ENCODE measurements at places on chromosomes 5 and 9.

DNA sequence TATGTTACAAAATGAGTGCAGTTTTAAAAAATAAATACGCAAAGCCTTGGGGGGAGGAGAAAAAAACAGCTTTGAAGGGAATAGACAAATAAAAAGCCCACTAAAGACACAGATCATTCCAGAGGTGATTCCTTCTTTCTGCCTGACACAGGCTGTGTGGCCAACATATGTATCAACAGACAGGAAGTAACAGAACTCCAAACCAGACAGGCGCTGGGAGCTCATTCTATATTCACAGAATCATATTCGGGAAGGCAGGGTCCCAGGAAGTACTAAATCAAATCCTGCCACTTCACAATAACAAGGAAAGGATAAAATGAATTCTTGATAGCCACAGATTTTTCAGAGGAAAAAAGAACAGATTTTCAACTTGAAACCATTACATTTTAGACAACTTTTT lies 62.1 kb downstream of the SEMA5A start:
- DNase-seq, result no peak

DNA sequence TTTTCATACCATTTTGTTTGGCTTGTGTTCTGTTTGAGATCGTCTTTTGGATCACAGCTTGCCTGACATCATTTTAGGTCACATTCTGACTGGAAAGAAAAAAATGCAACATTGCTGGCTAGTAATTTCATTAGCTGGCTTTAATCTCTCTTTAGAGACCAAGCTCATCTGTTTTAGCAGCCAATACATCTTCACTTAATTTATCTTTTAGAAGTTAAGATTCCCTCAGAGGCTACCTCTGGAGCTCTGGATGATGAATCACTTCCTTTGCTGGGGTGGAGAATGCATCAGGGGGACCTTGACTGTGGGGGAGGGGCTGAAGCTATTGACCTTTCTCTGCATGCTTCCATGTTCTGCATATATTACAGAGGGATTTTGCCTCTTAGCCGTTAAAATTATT lies 181.5 kb upstream of the OTULINL start:
- DNase-seq, result no peak

DNA sequence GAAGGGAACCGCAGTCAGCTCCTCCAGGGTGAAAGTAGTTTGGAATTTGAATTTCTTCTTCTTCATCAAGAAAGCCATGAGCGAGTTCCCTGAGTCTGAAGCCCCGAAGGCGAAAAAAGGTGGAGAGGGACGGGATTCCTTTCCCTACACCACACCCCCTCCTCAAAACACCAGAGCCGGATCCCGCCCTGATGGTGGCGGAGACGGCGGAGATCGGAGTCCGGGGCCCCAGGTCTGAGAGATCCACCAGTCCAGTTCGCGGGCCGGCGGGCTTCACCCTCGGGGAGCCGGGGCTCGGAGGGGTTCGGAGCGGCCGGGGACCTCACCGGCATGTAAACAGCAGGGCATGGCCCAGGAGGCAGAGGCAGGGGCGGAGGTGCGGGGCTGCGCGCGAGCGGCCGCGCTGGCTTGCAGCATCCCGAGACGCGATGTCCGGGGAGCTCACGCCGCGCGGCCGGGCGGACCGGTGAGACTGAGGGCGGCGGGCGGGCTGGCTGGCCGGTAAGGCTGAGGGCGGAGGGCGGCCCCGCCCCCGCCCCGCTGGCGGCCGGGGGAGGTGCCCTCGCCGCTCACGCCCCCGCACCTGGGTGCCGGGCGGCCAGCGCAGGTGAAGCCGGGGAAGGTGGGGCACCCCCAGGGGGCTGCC lies 606 bp downstream of the EEIG1 start:
- DNase-seq, result no peak

DNA sequence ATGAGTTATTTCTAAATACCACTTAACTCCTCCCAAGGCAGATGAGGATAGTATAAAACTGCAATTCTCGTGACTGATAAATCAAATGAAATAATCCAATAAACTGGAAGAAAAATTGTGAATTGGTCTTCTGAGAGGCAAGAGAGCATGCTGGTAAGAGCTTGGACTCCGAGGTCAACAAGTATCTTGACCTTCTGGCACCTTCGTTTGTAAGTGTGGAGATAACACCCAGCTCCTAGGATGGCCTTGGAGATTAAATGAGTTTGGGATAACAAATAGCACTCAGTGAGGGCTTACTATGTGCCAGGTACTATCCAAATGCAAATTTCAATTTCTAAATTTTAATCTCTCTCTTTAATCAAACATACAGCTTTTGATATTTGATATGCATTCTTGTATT lies 866.3 kb upstream of the WWC1 start:
- DNase-seq, result no peak

DNA sequence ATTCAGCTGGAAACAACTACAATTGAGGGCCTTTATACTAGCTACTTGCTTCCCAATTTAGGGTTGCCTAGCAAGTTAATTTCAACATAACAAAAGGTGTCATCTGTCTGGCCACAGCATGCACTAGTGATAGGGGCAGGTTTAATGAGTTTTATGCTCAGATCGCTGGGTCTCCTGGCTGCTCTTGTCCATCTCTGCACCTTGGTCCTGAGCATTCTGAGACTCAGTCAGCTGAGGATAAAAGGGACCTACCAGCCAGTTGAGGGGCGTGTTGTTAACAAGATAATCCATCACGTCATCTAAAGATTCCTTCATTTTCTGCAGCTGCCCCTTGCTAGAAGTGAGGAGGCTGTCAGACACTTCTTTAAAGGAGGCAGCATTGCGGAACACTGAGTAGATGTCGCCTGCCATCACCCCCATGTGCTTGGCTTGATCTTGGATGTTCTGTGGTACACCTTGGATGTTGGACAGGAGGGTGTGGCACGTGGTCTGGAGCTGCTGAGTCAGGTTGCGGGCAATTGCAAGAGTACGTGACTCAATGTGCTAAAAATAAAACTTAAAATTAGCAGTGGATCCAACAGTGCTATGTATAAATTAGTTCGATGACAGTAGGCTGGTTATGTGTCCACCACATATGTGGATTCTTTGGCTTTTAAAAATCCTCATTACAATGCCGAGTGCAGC lies 11.0 kb downstream of the PLIN2 start:
- no peak for DNase-seq

- no peak for DNase-seq
These were observed 163.9 kb downstream of the SLF1 start for GRCh38 chr5:94782383-94782782.
